ENCODE measurements at places on chromosomes 4 and X.

DNA sequence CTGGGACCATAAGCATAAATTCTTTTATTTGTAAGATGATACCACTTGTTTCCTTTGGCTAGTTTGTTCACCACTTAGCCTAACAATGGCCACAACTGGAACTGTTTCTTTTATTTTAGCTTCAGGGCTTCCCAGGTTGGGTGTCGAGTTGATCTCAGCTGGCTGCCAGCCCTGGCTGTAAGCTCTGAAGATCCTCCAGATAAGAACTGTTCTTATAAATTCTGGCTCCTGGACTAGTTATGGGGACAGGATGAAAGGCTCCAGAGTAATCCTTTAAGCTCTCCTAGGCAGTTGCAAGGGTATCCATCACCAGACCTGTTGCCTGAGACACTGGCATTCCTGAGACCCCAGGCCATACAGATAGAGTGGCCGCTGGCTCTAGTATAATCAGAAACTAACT lies 129.4 kb upstream of the ACSL4 start:
- DNase-seq = no peak

DNA sequence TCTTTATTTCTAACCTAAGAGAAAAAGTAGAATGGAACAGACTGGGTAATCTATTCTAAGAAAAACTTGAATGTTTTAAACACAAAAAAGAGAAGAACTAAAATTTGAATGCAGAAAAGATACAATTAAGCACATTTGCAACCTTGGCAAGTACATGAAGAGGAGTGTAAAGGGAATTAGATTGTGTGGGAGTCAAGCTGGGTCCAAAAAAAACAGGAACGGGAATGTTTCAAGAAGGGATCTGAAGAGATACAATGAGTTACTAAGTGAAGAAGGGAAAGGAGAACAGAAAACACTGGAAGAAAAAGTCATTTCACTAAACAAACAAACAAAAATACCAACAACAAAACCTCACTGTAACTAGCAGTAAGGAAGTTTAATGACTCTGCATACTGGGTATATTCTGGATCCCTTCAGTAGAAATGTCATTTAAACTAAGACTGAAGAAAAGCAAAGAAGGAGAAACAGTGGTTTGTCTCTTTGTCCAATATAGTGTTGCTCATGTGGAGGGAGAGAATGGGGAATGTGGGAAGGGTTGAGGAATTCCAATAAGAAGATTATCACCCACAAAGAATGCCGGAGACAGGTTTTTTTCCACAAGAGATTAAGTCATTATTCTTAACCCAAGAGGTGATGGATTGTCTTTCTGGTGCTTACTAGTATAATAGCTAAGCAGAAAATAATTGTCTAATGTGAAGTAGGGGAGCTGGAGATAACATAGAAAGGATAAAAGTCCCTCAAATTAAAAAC lies 50.4 kb upstream of the PTPN13 start:
- DNase-seq = no peak

DNA sequence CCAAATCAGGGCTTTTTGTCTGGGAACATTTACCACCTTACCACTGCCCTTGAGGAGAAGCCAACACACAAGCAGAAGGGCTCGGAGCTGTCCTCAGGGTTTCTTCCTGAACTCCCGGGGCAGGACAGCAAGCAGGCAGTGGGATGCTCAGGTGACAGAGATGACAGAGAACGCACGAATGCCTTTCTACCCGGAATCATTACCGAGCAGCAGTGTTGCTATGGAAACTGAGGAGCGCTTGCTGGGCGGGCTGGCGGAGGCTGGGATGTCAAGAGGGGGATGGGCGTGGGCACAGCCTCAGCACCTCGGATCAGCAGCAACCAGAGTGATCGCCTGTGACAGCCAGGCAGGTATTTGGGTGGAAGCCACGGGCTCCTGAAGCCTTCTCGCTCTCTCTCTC lies 17.8 kb downstream of the SSR4 start:
- no peak for DNase-seq

GRCh38 chr4:185472103-185472542 lies 590 bp upstream of the CCDC110 start:
- DNase-seq = no peak

DNA sequence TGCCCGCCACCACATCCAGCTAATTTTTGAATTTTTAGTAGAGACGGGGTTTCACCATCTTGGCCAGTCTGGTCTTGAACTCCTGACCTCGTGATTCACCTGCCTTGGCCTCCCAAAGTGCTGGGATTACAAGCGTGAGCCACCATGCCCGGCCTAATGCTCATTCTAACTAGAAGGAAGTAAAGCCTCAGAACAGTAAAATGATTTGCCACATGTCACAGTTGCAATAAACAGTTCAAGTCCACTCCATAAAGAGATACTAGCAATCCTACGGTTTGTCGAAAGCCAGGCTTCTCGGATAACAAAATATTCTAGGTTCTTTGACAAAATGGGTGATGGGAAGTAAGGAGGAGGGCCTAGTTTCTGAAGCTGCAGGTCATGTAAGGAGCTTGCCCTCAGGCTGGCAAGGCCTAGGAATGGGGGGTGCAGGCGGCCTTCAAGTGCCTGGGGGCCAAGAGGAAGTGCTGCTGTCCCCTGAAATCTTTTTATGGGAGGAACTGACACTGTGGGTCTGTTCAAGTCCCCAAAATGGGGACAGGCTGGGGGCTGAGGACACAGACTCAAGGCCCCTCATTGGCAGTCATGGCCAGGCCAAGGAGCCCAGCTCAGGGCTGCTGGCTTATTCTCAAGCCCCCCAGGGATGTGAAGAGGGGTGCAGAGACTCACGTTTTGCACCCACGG lies 31.8 kb upstream of the ACSL1 start:
- no peak for DNase-seq

DNA sequence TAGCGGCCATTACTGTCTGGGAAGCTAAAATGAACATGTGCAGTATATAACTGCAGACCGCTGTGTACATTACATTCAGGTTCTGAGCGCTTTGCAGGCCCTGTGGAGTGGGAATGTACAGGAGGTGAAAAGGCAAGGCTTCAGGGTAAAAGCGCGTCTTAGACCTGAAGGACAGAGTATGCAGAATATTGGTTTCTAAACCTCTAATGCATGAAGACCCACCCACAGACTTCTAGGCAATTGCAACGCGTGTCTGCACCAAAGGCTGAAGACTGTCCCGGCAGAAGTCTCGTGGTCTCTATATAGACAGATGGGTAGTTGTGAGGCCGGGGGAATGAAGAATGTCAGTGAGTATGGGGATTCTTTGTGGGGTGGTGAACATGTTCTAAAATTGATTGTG lies 5.4 kb downstream of the MAP7D2 start:
- no peak for DNase-seq

DNA sequence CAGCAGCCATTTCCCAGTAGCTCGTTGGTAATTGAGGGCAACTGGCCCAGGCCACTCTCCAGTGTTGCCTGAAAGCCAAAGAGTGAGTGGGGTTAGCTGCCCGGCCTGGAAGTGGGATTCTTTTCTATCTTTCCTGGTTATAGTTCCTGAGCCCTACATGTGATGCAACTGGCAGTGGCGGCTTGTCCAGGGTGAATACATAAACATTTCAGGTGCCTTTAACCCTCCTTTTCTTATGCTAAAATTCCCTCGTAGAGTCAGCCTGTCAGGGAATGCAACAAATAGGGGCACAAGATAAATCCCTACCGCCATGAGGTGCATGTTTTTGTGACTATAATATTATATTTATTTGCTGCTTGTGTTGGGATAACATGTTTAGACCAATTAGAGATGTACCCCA lies 13.4 kb upstream of the HERC5 start:
- no peak for DNase-seq

DNA sequence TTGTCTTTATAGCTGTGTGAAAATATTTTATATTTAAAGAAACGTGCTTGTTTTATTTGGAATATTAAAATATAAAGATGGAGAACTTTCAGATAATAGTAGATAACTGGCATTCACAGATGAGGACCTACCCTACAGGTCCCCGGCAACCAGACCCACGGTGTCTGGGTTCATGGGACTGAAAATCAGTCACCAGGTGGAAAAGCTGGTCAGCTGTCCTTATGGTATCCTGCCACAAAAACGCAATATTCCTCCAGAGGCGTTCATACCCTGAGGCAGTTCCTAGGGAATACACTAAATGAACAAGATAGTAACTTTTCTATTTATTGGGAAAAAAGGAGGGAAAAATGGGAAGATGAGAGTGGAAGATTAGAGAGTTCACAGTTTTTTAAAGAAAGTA lies 1.2 kb downstream of the TLR6 start:
- no peak for DNase-seq

- DNase-seq = no peak
These were observed 598.5 kb upstream of the PITX2 start for GRCh38 chr4:111221371-111221770.

DNA sequence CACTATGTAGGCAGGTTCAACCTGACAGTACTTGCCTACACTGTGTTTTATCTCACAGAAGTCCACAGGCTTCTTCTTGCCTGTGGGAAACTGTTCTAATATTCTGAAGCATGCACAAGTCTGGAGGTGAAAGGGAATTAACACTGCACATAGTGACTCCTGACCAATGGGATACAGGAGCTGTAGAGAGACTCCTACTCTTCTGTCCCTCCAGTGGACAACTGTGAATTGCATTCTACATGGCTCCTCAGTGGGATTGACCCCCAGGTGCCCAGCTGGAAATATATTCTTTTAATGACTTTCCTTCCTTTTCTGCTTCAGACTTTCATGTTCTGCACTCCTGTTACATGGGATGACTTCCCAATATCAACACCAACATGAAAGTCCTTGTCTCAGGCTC lies 8.2 kb upstream of the YIPF6 start:
- DNase-seq = no peak

GRCh38 chrX:42524379-42524778 lies 253.6 kb downstream of the PPP1R2C start:
- DNase-seq = no peak

DNA sequence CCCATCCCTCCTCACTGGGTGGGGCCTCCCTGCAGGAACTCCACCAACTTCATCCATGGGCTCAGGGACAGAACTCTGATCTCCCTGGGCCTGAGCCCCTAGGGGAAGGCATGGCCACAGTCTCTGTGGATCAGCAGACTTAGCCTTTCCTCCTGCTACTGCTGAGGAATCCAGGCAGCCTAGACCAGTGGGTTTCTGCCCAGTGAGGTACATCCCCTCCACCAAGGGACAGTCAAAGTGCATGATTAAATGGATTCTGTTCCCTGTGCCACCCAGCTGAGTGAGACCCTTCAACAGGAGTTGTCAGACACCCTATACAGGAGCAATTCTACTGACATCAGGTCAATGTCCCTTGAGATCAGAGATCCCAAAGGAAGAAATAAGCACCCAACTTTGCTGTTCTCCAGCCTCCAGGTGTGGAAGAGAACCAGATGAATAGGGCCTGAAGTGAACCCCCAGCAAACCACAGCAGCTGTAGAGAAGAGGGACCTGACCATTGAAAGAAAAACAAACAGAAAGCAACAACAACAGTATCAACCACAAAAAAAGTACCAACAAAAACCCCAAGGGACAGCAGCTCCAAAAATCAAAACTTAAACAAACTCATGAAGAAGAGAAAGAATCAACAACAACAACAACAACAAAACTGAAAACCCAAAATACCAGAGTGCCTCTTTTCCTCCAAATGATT lies 84.8 kb downstream of the CHIC1 start:
- DNase-seq = no peak

DNA sequence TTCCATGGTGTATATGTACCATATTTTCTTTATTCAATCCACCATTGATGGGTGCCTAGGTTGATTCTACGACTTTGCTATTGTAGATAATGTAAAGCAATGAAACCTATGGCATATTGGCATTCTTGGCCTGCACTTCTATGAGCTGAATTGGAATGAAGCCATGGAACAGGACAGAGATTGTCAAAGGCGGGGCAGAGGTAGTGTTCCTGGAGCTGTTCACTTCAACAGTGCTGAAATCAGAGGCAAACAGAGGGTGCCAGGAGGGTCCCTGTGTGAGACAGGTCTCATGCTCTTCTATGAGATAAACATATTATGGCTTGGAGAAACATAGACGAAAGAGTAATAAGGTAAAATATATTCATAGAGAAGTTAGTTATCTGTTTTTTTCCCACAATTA lies 342.6 kb upstream of the VCX start:
- DNase-seq = no peak

GRCh38 chr4:115332078-115332477 lies 218.7 kb upstream of the NDST4 start:
- no peak for DNase-seq

- DNase-seq = no peak
These were observed 730.8 kb downstream of the IL1RAPL1 start for GRCh38 chrX:29318012-29318411.

DNA sequence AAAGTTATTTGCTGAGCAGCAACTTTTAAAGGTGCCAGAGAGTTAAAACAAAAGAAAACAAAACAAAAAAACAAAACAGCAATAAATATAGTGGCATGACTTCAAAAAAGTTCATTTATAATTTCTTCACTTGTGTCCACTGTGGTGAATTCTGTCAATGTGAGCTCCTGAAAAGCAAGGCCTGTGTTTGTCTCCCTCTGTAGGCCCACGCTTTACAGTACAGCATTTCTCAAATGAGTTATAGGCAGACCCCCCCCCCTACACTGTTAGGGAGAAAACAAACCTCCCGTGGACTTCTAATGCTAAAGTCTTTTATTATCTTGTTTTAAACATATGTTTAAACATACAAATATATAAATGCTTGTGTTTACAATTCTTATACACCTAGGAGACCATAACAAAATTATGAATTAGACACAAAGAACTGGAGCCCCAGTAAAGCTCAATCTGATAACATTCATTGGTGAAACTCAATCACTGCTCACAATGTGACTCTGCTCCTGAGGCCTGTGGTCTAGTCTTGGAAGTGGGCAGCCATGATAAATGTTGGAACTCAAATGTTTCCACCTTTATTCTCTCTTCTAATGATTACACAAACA lies 47.0 kb upstream of the SCOC start:
- DNase-seq = no peak

- DNase-seq = peak; percentile 50
These were observed 10.0 kb upstream of the ASMTL start for GRCh38 chrX:1462596-1463251.

DNA sequence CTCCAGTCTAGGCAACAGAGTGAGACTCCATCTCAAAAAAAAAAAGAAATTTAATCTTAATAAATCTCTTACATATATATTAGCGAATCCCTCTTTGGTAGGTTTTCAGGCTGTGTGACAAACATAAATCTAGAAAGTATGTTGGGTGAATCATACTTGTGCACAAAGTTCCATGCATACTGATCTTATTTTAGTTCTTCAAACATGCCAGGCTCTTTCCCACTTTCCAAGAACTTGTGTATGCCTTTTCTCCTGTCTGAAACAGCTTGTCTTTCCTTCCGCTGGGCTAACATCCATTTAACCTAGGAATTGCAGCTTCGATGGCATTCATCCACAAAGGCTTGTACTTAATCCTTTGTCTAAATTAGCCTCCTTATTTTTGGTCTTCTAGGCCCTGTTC lies 156.6 kb upstream of the CASK start:
- DNase-seq = no peak
